ENCODE measurements at places on chromosomes 4 and X. TPM values are rescaled to one million over a fixed set of nuclear protein-coding genes. Genes with fewer than 3 reads are reported as not detected.

LAMTOR3 gene
- total RNA-seq: 77.2 TPM

XAGE1A gene
- not detected for total RNA-seq

CENPC gene
- 30.0 TPM for total RNA-seq

TMEM47 gene
- 71.5 TPM for total RNA-seq

VGLL1 gene
- not detected for total RNA-seq

MAD2L1 gene
- total RNA-seq: 1.7 TPM

PWWP3B gene
- 0.36 TPM for total RNA-seq

MAGEB10 gene
- total RNA-seq: not detected

OTC gene
- not detected for total RNA-seq

FGD1 gene
- 3.2 TPM for total RNA-seq

DNA sequence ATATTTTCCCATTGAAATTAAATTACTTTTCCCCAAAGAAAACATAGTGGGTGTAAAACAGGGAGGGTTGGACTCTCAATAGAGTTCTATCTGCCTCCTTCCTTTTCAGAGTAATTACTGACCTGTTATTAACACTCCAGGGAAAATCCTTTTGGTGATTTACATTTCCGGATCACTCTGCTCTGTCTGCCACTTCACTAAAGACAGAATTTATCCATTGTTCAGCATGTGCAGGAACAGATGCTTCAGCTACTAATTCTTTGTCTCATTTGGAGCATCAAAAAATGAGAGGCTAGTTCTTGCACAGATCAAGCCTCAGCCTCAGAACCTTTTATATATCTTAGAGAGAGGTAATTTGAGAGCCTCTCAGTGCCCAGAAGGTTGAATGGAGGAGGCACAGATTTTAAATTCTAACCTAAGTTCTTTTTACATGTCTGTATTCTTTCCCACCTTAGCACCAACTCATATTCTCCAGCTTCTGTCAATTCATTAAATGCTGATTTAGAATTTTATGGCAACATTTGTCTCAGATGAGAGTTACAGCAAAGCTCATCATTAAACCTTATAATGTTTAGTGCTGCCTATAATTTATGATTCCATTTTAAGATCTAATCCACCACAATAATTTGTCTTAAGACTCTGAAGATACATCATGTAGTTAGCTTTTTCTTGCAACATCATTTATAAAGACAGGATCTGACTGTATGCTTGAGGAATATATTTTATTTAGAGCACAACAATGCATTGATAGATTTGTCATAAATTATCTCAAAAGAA lies 1494.4 kb downstream of the STIM2 start:
- no peak for DNase-seq

DNA sequence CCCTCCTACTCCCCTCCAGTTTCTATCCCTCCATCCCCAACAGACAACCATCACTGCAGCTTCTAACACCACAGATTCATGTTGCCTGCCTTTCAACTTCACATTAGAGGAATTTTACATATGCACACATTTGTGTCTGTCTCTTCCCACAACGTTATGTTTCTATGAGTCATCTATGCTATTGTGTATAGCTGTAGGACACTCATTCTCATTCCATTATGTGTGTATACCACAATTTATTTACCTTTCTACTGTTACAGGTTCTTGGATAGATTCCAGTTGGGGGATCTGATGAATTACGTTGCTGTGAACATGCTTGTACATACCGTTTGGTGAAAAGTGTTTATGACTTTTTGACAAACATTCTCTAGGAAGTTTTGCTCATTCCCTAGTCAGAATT lies 58.8 kb upstream of the TRPC3 start:
- DNase-seq: no peak

GRCh38 chr4:8120501-8120900 lies 38.1 kb downstream of the ABLIM2 start:
- DNase-seq: no peak

- no peak for DNase-seq
Observed at GRCh38 chr4:20259707-20260106, 8.0 kb downstream of the SLIT2 start.

DNA sequence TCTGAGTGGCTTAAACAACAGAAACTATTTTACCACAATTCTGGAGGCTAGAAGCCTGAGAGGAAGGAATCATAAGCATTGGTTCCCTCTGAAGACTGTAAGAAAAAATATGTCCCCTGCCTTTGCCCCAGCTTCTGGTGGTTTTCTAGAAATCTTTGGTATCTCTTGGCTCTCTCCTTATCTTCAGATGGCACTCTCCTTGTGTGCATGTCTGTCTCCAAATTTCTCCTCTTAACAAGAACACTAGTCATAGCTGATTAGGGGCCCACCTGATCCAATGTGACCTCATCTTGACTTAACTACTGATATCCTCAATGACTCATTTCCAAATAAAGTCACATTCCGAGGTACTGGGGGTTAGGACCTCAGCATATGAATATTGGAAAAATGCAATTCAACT lies 635.0 kb upstream of the NR3C2 start:
- no peak for DNase-seq

DNA sequence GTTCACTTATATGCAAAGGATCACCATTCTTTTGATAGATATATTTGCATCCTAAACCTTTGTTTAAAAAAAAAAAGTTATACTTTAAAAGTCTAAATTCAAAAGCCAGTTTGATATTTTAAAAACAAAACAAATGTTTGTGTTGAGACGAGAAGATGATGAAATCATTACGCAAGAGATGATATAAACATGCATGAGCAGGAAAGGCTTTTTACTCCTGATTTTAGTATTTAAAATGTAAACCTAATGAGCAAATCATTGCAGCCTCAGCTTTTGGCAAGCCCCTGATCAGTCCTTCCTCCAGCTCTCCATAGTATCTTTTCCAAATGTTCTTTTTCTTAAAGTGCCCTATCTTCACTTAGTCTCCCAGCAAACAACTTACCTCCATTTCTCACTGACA lies 115.6 kb downstream of the ARAP2 start:
- no peak for DNase-seq

- no peak for DNase-seq
Observed at GRCh38 chr4:182105416-182105815, 137.8 kb upstream of the TENM3 start.

DNA sequence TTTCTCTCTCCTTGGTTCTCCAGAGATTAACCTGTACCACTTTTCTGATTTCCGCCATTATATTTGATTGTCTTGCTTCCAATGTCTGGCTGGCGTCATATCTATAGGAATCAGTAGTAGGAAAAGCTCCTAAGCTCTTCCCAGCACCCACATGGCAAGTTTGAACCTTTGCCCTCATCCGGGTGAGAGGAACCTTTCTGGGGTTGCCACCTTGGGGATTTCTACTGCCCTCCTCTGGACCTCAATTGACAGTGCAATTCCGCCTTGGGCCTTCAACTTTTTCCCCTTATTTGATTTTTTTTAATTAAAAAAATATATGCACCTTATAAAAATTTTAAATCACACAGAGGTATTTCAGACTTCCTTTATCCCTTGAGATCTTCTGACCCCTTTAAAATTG lies 2.0 kb upstream of the CXorf66 start:
- DNase-seq: no peak

DNA sequence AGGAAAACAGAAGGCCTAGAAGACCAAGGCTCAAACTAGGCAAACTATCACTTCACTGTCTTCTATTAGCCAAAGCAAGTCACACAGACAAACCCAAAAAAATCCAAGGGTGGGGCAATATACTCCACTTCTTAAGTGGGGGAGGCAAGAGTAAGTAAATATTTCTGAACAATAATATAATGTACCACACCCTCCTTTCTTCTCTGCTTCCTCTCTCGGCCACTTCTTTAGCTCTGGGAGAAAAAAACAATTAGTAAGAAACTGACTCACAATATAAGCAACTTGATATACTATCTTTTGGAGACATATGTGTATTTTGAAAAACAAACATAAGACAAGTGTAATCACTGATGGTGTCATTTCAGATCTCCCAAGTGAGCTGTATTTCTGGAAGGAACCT lies 14.8 kb downstream of the DCAF8L1 start:
- no peak for DNase-seq

GRCh38 chrX:350534-351323 lies 32.1 kb upstream of the GTPBP6 start:
- peak; percentile 33 for DNase-seq

DNA sequence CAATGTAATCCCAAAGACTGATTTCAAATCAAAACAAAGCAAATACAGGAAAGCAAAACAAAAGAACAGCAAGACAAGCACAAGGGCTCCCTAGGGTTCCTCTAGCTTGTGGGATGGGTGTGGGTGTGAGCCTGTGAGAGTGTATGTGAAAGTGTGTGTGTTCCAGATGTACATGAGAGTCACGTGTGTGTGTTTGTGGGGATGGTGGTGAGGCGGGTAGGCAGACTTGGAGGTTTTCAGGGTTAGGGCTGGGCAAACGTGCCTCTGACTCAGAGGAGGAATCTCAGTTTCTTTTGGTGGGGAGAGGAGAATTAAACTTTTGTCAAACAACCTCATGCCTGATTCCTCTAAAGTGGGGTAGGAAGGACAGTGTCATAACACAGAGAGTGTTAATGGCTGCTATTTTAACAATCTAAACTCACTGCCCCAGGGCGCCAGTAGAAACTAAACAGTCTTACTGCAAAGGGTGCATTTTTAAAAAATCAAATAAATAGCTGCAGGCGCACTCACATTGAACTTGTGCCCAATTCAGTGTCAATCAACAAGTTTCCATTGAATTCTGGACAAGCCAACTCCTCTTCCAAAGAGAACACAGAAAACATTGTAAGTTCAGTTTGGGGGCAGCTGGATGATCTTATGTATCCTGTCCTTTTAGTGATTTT lies 51.8 kb downstream of the CHRDL1 start:
- no peak for DNase-seq

DNA sequence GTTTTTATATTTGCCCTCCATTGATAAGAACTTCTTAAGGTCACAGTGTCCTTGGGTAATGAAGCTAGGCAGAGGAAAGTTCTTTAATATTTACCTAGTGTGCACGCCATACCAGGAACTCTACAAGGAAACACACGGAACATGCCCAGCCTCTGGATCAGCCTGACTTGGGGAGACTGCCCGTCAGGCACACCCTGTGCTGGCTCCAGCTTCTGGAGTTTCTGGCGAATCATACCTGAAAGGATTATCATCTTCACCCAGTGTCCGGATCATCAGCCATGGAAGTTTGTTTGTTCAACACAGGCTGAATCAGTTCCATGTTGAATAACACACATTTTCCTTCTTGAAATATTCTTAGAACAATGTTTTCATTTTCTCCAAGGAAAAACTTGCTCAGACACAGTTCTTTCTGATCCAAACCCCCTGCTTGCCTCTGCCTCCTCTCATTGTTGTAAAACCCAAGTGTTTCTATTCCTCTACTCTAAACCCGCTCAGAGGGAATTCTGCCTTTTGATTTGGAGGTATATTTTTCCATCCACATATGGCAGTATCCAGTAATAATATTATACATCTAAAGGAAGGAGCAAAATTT lies 176.7 kb downstream of the SHROOM3 start:
- DNase-seq: no peak

- no peak for DNase-seq
Observed at GRCh38 chr4:12041828-12042227, 613.1 kb upstream of the HS3ST1 start.

GRCh38 chr4:8910822-8911315 lies 39.2 kb upstream of the HMX1 start:
- DNase-seq: no peak

- no peak for DNase-seq
Observed at GRCh38 chr4:144647590-144647989, 1.6 kb downstream of the HHIP start.

- peak; percentile 74 for DNase-seq
Observed at GRCh38 chr4:90127223-90127705, at the start of gene CCSER1. CCSER1 (plus strand) TSS chr4:90127394.

GRCh38 chr4:8192748-8193738 lies 6.0 kb upstream of the SH3TC1 start:
- no peak for DNase-seq

DNA sequence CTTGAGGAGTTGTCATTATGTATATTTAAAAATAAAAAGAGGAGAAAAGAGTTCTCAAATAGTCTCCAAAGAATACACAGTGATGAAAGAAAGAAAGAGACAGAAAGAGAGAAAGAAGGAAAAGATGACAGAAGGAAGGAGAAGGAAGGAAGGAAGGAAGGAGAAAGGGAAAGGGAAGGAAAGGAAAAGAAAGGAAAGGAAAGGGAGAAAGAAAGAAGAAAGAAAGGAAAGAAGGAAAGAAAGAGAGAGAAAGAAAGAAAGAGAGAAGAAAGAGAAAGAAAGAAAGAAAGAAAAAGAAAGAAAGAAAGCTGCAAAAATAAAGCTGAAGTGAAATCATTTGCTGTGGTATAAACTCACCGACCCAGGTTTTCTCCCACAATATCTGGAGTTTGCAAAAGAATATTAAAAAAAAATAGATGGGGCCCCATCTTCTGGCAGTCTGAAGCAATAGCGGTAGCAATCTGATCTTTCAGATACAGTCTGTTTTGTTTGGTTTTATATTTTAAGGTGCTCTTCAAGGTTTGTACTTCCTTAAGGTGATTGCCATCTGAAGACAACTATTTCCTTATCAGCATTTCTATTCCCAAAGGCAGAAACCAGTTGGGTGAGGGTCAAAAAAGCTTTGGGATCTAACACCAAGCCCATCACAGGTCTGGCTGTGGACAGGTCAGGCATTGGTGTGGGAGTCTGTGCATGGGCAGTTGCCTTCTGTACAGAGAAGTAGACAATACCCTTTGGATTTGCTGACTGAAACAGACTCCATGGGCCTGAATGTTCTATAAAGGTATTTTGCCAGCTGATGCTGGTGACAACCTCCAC lies 160.4 kb downstream of the CPEB2 start:
- no peak for DNase-seq

DNA sequence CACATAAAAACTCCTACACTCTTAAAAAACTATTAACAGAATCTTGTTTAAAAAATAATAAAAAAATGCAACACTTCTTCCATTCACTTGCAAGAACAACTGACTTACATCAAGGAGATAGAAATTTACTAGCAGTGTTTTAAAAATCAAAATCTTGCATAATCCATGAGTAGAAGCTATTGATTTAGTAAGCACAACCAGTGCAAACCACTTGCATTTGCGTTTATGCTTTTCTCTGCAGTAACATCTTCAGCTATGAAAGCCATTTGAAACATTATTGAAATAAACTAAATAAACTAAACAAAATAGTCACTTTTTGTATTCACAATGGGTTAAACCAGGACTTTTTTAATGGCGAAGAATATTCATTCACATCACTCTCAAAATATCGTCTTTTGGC lies 389.2 kb upstream of the EMCN start:
- DNase-seq: no peak

GRCh38 chrX:1031521-1032430 lies 180.7 kb downstream of the CRLF2 start:
- DNase-seq: no peak

GRCh38 chrX:152942077-152942442 lies 44.2 kb downstream of the ZNF185 start:
- no peak for DNase-seq

- DNase-seq: no peak
Observed at GRCh38 chr4:156217236-156217635, 263.6 kb upstream of the CTSO start.

GRCh38 chr4:149029056-149029651 lies 586.9 kb upstream of the NR3C2 start:
- DNase-seq: no peak

GRCh38 chr4:45353161-45353560 lies 626.8 kb upstream of the GNPDA2 start:
- no peak for DNase-seq

Measured in sigmoid colon (tissue), 7 donors.